ENCODE measurements at places on chromosomes 6 and 20.

DNA sequence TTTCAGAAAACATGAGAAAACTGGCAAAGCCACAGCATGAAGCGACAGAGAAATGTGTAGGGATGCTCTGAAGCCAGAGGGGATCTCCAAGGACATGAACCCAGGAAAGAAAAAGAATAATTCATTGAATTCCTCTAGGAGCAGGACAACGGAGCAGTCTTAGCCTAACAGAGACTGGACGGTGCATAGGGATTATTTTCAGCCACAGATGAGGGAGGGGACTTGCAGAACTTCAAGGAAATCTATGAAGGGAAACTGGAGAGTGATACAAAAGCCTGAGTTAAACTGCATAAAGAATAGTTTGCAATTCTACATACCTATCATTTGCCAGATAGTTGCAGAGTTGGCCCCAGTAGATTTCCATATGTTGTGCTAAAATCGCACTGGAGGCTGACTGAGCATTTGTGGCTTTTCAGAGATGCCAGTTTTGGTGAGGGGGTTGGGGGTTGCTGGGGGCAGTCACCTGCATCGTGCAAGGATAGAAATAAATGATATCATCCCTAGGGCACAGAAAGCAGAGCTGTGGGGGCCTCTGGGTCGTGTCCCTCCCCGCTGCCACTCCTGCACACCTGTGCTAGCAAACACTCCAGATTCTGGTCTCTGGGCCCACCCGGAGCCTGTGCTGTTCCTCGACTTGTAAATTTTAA, 443.2 kb upstream of the JARID2 start:
- DNase-seq = no peak

DNA sequence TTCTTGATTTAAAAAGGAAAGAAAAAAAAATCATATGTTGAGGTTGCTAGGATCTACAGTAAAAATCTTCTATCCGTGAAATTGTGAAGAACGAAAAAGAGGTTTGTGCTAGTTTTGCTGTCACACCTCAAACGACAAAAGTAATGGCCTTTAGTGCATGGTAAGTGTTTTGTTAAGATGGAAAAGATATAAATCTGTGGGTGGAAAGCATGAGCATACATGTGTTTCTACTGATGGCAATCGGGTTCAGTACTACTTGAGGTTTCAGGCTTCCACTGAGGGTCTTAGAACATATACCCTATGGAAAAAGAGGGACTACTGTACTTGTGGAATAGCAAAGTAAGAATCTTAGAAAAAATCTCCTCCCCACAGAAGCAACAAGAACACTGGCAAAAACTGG, 58.0 kb downstream of the AHI1 start:
- no peak for DNase-seq

DNA sequence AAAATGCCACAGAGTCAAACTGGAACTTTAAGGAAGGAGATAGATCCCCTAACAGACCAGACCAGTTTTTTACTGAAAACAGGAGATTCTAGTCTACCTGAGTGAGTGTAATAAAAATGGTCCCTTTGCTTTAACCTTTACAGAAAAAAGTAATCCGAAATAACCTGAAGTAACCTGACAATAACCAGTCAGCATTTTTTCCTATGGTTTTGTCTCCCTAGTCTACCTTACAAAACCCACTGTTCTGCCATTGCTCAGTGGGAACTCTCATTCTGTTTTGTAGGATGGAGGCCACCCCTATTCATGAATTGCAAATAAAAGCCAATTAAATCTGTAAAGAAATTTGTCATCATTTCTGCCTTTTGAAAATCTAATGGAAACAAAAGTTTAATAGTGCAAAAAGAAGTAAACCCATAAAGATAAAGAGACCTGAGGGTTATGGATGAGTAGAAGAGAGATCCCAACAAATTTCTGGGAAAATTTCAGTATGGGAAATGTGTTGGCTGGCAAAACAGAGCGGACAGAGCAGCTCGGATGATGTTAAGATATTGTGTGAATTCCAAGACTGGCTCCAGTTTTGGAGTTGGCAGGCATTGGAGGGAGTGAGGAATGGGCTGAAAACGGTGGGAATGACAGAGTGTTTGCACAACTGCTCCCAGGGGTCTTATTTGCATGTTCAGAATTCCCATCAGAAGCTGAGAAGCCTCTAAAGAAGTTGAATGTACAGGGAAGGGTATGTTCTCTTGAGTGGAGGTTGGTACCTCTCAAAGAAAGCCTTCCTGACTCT, 104.7 kb upstream of the RALGAPA2 start:
- no peak for DNase-seq

GRCh38 chr20:46206025-46206424, 87.9 kb downstream of the CD40 start:
- no peak for DNase-seq

DNA sequence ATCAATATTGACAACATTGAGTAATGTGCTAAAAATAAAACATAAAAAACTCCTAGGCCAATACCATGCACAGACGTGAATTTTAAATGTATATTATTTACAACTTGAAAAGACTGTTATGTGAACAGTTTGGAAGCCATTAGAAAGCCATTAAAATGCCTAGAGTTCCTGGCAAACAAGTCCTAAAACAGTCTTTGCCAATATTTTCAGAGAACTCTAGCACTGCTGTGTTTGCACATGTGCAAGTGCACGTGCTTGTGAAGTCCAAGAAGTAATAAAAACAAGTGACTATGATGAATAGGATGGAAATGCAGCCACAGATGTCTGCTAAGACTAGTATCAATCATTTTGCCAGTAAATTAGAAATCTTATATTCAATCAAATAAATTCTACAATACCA, 1447.6 kb downstream of the GRIK2 start:
- DNase-seq = no peak

DNA sequence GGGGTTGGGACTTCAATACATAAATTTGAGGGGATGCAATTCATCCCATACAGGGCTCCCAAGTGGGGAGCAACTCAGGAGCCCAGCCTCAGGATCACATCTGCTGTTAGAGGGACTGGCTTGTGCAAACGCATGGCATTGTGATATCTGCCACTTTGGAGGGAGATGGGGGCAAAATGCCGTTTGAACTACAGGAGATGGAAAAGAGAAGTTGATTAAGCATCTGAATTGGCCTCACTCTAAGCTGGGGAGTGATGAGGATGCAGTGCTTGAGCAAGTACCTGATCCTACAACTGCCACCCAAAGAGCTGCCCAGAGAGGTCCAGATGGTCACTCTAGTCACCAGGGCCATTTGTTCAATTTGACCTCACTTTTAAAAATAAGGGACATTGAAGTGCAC, 2.0 kb downstream of the LY86 start:
- no peak for DNase-seq

GRCh38 chr6:68326762-68327161, 308.3 kb upstream of the ADGRB3 start:
- DNase-seq = no peak

DNA sequence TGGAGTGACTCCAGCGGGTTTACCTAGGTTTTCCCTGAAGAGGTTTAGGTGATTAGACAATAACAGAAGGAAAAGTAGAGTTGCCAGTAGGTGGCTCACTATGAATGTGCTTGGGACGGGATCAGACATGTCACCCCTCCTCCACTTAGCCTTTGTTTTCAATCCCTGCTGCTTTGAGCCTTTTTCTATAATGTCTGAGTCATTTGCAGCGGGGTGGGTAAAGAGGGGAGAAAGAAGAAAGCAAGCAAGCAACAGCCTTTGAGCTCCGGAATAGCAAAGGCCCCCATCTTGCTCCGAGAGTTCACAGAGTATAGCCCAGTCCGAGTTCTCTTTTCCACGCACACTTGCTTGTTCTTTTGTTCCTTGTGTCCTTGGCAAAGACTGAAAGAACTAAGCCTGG, 129.1 kb downstream of the PACRG start:
- DNase-seq = no peak

- DNase-seq = no peak
These were observed 42.1 kb upstream of the CDH22 start for GRCh38 chr20:46350201-46350985.

GRCh38 chr20:49288250-49288751, 10.4 kb upstream of the ZNFX1 start:
- DNase-seq = no peak

All from hematopoietic multipotent progenitor cell treated with erythropoietin and hydrocortisone succinate and interleukin-3 and kit ligand, for 15 days (in vitro differentiated cells).